ENCODE measurements at places on chromosomes 12 and 14.

DNA sequence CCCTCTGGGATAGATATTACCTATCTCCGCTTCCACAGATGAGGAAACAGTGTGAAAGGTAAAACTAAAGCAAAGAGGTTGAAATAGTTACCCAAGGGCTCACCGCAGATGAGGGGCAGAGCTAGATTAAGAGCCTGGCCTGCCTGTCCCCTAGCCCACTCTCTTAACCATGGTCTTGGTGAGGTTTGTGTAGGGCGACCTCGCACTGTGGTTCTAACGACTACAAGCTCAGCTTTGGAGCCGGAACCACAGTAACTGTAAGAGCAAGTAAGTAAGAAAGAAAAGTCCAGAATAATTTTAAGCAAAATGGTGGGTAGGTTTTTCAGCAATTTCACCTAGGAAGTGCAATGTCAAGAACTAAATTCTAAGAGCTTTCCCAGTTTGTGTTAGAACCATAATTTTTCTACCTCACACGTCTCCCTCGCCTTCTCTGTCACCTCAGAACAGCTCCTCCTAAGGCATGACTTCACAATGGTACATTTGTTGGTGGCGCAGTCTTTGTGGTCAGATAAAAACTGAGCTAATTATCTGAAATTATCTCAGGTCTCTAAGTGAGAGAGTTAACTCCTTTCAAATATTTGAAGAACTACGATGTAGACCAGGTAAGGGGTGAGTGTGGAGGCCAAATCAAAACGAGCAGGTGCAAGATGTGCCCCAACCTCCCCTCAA is 64.8 kb downstream of the DAD1 start:
- no peak for DNase-seq

GRCh38 chr12:127595506-127595905 is 671.5 kb upstream of the TMEM132C start:
- no peak for DNase-seq

DNA sequence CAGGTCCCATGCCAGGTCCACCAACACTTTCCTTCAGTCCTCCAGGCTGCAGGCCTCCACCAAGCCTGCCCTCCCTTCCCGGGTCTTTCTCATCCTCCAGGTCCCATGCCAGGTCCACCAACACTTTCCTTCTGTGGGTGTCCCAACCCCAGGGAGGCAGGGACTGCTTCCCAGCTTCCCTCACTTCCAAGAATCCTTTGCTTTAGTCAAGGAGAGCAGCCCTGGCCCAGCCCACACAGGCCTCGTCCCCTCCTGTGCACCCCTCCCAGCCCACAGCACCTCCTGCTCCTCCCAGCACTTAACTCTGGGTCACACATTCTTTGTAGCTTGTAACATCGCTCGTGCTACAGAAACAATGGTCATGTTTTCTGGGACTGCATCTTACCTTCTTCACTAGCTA is 72.9 kb downstream of the TESC start:
- DNase-seq, result no peak

DNA sequence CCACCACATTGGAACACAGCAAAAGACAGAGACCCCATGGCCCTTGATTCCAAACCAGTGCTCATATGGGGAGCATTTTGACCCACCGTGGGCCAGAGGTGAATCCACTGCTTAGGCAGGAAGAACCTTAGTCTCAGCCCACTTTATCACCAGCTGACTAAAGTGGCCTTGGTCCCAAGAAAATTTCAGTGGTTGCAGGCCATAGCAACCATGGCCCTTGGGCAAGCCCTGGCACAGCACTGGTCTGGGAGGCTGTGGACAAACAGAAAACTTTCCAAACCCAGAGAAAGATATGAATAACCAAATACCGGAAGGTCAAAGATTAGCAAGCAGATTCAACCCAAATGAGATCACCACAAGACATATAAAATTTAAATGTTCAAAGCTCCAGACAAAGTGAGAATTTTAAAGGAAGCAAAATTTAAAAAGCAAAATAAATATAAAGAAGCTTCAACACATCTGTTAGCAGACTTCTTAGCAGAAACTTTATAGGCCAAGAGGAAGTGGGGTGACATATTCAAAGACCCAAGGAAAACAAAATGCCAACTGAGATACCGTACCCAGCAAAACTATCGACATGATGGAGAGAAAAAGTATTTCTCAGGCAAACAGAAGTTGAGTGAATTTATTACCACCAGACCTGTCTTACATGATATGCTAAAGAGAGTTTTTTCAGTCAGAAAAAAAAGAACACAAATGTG is 7.8 kb downstream of the KLRK1 start:
- no peak for DNase-seq
